ENCODE measurements at places on chromosomes 2 and 18. TPM values are rescaled to one million over a fixed set of nuclear protein-coding genes. Genes with fewer than 3 reads are reported as not detected.

GPAT2 gene
- 2.3 TPM for total RNA-seq

POTEJ gene
- not detected for total RNA-seq

LRATD1 gene
- total RNA-seq: not detected

RGPD3 gene
- not detected for total RNA-seq

MAP3K2 gene
- 99.4 TPM for total RNA-seq

RGPD4 gene
- 0.21 TPM for total RNA-seq

CNDP1 gene
- total RNA-seq: 0.57 TPM

GALNT5 gene
- total RNA-seq: not detected

NPPC gene
- total RNA-seq: not detected

CACNB4 gene
- 0.73 TPM for total RNA-seq

LINC00305 gene
- not detected for total RNA-seq

GLI2 gene
- total RNA-seq: not detected

RNF181 gene
- total RNA-seq: 66.7 TPM

DOK1 gene
- total RNA-seq: 23.9 TPM

FEV gene
- not detected for total RNA-seq

TIA1 gene
- total RNA-seq: 93.2 TPM

CFC1 gene
- not detected for total RNA-seq

TNFAIP6 gene
- total RNA-seq: 0.83 TPM

HJURP gene
- total RNA-seq: 3.2 TPM

IL1RN gene
- 0.91 TPM for total RNA-seq

HSBP1L1 gene
- 16.1 TPM for total RNA-seq

DTNB gene
- total RNA-seq: 23.6 TPM

REG3G gene
- not detected for total RNA-seq

LIMS4 gene
- 0.33 TPM for total RNA-seq

POU3F3 gene
- total RNA-seq: not detected

NCKAP5 gene
- 0.20 TPM for total RNA-seq

SETBP1 gene
- 41.2 TPM for total RNA-seq

TTN gene
- 2.5 TPM for total RNA-seq

ARID5A gene
- total RNA-seq: 90.9 TPM

OR6B2 gene
- not detected for total RNA-seq

DOK6 gene
- not detected for total RNA-seq

G6PC2 gene
- not detected for total RNA-seq

PLCL1 gene
- 2.8 TPM for total RNA-seq

C2orf80 gene
- total RNA-seq: not detected

All from natural killer cell (primary cell).